ENCODE measurements at places on chromosomes 7 and 10.
A peak's percentile ranks its signal among the peaks of the same experiment; 100 is the strongest.

DNA sequence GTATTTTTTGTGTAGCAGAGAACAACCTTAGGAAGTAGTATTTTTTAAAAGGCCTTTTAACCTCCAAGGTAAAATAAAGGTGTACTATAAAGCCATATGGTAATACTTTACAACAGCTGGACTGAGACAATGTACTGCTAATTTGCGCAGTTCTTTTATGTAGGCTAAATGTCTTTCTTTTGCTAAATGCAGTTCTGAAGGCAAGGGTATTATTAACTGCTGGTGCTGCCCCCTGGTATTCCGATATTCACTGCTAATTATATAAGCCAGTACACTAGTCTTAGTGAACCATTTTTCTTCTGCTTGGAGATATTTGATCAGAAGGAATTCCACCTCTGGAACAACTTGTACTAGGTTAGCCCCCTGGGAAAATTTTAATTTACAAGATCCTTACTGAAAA, 272.0 kb upstream of the FERD3L start:
- DNase-seq = no peak

- no peak for DNase-seq
These were observed 292.9 kb downstream of the FZD1 start for GRCh38 chr7:91556956-91557650.

- DNase-seq = no peak
These were observed 15.6 kb downstream of the MDFIC start for GRCh38 chr7:114937446-114937845.

- no peak for DNase-seq
These were observed 4.8 kb downstream of the EGR2 start for GRCh38 chr10:62811159-62811875.

GRCh38 chr7:4681886-4682620, at the start of gene FOXK1:
FOXK1 (plus strand) TSS chr7:4682295; CDS start chr7:4682309, 14 bp downstream.
- DNase-seq = peak; percentile 29

DNA sequence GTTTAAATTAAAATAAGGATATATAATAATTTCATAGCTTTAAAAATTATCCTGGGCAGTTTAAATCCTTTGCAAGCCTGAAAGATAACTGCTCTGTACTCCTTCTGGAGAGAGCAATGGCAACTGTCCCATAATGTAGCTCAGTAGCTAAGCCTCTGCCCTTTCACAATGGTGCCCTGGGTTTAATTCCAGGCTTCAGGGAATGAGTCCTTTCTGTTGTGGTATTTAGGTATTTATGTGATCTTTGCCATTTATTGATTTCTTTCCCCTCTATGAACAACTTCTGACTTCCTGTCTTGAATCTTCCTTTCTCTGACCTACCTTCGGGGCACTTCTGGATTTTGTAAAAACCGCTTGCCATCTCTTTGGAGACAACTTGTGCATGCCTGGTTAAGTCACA, 773.2 kb downstream of the IPMK start:
- no peak for DNase-seq

- DNase-seq = no peak
These were observed 1.3 kb downstream of the FAS start for GRCh38 chr10:88991899-88992320.

DNA sequence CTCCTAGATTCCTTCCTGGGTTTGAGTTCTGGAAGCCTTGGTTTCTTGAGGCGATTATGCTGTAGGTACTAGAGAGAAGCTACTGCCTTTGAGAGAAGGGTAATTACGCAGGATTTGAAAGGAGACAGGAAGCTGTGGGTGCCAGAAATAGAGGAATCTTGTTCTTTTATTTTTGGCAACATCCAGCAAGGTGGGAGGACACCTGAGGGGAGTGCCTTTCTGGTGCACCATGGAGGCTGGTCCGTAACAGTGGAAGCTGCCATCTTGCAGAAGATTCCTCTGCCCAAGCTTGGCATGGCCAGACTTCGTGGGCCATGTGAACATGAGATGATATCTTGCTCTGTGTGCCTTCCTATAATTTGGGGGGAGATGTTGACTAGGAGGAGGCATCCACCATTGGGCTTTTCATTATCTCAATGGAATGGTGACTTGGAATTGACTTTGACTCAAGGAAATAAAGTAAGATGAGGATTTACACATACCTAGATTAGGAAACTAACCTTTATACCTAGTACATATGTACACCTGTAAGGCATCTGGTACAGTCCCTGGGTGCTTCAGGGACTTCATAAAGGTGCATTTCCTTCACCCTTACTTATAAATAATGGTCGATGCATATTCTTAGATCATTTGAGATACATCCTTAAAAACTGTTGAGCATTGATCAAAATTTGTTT, 98.2 kb downstream of the PFKFB3 start:
- DNase-seq = no peak

DNA sequence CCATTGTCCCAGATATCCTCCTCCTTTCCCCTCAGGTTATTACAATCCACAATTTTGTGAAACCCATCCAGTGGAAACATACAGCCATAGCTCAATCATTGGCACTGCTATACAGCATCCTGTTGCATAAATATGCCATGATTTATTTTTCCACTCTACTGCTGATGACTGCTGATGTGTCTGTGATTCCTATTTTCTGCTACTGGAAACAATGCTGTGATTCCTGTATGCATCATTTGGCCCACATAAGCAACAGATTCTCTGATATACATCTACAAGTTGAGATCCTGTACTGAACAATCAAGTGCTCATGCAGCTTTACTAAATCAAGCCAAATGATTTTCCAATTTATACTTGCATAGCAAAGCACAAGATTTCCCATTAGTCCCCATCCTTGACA, 39.6 kb downstream of the CUL2 start:
- DNase-seq = no peak

DNA sequence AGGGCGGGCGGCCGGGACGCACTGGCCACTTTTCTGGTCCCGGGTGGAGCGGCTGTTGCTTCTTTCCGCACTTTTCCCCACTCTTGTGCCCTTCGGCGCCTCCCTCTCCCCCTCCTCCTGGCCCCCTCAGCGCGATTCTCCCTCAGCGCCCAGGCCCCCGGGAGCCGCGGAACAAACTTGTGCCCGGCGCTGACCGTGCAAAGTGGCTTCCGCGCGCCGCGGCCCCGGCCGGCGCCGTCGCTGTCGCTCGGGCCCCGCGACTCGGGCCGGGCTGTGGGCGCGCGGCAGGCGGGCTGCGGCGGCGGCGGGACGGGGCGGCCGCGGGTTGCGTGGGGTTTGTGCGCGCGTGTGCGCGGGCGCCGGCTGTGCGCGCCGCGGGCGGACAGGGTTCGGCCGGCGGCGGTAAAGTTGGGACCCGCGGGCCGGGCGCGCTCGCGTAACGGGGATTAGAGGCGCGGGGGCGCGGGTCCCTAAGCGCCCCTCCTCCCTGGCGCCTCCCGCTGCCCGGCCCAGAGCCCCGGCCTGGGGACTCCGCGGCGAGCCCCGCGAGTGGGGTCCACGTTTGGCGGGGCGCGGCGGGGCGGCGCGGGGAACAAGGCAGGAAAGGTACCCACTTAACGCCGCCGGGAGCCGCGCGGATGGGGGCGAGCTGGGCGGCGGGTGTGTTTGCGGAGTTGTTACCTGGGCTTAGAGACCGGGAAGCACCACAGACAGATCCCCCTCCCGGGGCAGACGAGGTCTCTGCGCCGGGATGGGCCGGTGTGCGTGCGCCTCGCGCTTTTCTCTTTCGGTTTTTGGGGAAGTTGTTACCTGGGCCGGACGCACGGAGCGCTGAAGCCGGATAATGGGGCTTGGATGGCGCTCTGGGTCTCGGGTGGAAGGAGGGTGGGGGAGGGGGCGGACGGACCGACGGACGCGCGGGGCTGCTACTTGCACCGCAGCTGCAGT, 860 bp downstream of the ZEB1 start:
- no peak for DNase-seq

DNA sequence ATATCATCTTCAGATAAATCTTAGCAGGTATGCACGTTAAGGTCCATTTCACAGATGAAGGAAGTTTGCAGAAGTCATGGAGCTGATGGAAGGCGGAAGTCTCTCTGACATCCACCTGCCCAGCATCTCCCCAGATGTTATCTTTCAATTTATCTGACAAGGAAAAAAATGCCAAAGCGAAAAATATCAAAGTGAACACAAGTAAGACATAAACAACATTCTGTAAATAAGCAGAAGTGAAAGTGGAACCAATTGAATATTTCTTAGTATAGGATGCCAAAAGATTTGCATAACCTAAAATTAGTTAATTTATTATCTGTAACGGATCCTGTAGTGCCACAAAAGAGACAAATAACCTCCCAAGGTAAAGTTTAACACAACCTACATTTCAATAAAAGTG, 73.6 kb upstream of the NEBL start:
- DNase-seq = no peak

DNA sequence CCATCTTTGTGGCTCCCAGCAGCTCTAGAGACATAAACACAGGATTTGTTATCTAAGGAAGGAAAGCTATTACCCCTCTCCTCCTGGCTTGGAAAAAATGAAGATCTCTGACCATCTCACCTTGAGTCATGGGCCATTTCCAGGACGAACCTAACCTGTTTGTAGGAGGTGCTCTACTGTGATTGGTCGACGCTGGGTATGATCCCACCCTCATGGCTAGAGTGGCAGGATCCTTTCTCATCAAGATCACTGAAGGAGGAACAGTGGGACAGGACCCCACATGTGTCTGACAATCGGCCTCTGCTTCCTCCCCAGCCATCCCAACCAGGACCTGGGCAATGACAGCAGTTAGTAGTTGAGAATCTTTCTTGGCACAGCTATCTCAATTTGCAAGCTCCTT, 144.1 kb downstream of the EMX2 start:
- DNase-seq = no peak

- no peak for DNase-seq
These were observed 76.8 kb downstream of the GATA3 start for GRCh38 chr10:8130973-8131911.

GRCh38 chr10:124532106-124532641, 70.6 kb downstream of the LHPP start:
- no peak for DNase-seq

DNA sequence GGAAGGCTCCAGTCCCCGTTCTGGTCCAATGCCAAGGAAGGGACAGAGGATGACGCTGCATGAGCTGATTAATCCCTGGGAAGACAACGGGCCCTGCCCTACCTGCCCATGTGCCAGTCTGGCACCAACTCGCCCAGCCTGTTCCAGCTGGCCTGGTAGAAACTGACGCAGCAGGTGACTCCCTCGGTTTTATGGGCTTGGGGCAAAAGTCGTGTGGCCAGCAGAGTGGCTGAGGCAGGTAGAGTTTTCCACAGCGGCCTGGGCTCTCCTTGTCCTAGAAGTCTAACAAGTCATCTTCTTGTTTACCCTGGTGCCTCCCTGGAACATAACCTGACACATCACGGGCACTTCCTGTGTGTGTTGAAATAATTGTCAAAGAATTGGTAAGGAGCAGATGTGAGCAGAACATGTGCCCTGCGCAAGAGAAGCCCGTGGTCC, 20.4 kb upstream of the LMTK2 start:
- no peak for DNase-seq

- peak; percentile 76 for DNase-seq
These were observed 209.0 kb downstream of the CACNA2D1 start for GRCh38 chr7:82234457-82235049.

- no peak for DNase-seq
These were observed 9.3 kb upstream of the PNLIPRP3 start for GRCh38 chr10:116418389-116418788.

DNA sequence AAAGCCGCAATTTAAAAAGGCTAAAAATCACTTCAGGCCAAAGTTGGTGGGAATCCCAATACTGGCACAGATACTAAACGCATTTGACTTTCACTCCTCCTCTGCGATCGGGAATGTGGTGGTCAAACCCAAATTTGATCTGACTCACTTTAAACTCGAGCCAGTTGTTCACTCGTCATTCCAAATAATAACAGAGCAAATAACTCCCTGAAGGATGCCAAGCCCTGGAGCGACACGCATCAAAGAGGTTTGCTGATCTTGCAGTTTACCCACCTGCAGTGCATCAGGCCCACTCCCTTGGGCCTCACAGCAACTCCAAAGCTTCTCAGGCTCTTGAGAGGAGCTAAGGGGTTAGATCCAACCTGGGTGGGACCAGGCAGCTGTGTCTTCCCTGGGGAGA, 12.2 kb downstream of the PTN start:
- no peak for DNase-seq

DNA sequence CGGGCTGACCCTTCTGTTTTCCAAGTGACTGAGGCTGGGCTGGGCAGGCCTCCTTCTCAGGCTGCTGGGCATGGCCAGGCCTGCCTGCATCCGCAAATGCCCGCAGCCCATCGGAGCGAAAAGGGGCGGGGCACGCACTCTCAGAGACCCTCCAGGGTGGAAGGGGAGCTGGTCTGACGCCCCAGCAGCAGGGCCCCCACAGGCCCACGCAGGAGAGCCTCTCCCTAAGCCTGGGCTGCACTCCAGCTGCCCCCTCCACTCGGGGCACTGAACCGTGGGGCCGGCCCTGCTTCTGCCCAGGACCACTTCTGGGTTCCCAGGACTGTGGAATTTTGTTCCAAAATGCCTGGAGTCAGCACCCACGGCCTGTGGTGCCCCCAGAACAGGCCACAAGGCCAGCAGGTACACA, 9.3 kb downstream of the ADAP1 start:
- DNase-seq = no peak

- DNase-seq = no peak
These were observed 2.7 kb downstream of the BAG3 start for GRCh38 chr10:119653916-119654315.

- no peak for DNase-seq
These were observed 328.4 kb upstream of the AOAH start for GRCh38 chr7:37052705-37053104.

GRCh38 chr7:117395743-117396142, 31.6 kb downstream of the ASZ1 start:
- no peak for DNase-seq

- DNase-seq = no peak
These were observed 4.5 kb downstream of the NEUROG3 start for GRCh38 chr10:69568472-69569395.

GRCh38 chr10:36766940-36767339, 358.5 kb upstream of the ANKRD30A start:
- no peak for DNase-seq

DNA sequence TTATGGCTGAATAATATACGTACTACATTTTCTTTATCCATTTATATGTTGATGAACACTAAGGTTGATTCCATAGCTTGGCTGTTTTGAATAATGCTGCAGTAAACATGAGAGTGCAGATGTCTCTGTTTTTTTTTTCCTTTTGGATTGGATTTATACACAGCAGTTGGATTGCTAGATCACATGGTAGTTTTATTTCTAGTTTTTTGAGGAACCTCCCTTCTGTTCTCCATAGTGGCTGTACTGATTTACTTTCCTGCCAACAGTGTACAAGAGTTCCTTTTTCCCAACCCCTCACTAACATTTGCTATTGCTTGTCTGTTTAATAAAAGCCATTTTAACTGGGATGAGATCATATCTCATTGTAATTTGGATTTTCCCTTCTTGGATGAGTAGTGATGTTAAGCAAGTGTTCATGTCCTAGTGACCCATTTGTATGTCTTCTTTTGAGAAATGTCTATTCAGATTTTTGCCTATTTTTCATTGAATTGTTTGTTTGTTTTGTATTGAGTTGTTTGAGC, 36.0 kb downstream of the ABCA13 start:
- DNase-seq = no peak

All from NCI-H1694 treated with DMSO at 0.1 percent for 48 hours (cell line).